Neural crest cell (in vitro differentiated cells): ENCODE measurements at places on chromosomes 6 and 20. TPM values are rescaled to one million over a fixed set of nuclear protein-coding genes. Genes with fewer than 3 reads are reported as not detected.

The BNIP5 gene
- not detected in 2 replicates for total RNA-seq

The TSBP1 gene
- not detected in 2 replicates for total RNA-seq

The SLC12A5 gene
- total RNA-seq = 9.6 and 10.0 TPM in 2 replicates

The SEMG1 gene
- not detected in 2 replicates for total RNA-seq

The SLC22A2 gene
- not detected in 2 replicates for total RNA-seq

The ENPP5 gene
- 0.36 and 0.68 TPM in 2 replicates for total RNA-seq

The LTA gene
- total RNA-seq = 0.26 and 0.36 TPM in 2 replicates

The AIF1 gene
- total RNA-seq = not detected in 2 replicates

The CYP39A1 gene
- 1.5 and 2.1 TPM in 2 replicates for total RNA-seq

The ABHD16B gene
- total RNA-seq = not detected in 2 replicates

The PPIL1 gene
- total RNA-seq = 82.8 and 84.9 TPM in 2 replicates

The MUCL3 gene
- total RNA-seq = not detected in 2 replicates

The RPS18 gene
- total RNA-seq = 2,299 and 2,407 TPM in 2 replicates

The HLA-DOA gene
- total RNA-seq = 1.7 and 2.8 TPM in 2 replicates

DNA sequence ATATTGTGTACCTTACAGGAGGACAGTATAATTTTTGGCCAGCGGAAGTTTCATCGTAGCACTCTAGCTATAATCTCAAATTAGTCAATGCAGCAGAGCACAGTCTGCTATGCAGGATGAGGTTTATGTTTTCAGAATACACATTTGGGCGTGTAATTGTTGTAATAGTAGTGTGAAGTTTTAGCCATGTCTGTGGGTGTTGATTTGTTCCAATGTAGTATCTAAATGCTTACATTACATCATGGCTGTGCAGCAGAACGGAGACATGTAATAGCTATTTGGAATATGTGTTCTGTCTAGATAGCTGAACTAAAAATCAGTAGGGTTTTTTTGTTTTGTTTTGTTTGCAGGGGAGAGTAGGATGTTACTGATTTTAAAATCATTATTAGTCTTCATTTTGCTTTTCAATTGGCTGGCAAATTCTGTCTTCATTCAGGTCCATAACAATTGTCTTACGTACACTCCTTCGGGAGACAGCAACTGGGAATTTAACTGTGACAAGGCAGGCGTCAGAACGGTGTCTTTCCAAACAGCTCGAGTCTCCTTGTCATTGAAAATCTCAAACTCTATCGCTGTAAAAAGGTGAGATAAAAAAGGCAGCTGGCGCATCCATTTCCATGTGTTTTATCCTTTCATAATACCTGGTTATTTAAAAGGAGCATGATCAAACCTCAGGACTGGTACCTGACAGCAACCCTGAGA is 65.1 kb upstream of the CDH4 start:
- no peak for DNase-seq

DNA sequence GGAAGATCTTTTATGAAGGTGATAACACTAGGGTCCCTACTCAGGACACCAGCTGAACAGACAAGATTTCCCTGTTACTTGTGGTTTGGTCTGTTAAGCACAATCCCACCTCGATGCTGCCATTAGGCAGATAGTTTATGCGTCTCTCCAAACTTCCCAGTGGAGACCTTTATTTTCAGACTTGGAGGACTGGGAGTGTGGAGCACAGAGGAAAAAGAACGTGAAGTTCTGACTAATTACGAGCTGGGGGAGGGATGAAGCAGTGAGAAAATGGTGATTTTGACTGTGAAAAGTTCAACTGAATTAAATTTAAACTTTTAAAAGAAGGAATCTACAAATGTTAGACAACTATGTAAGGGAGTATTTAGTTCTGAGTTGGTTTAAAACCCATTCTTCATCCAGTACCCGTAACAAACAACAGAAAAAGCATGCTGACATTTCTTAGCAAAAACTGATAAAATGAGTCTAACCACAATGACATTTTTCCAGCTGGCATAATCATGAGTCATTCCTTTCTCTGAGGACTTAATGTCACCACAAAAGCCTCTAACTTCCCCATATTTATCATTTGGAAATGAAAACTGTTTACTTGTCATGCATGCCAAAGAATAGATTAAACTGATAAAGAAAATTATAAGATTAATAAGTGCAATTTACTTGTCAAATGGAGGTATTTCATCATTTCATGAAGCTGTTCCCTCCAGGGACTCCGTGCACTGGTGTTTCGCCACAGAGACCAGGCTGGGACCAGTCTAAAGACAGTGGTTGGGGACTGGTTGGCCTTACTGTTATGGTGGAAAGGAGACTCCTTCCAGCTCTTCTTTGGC is 113.3 kb upstream of the SSTR4 start:
- DNase-seq = no peak

- no peak for DNase-seq
These were observed 441.9 kb upstream of the ID4 start for GRCh38 chr6:19395316-19395715.

GRCh38 chr20:38148328-38149102 is 16.6 kb downstream of the TGM2 start:
- no peak for DNase-seq

- DNase-seq = no peak
These were observed 4.8 kb upstream of the ADGB start for GRCh38 chr6:146593986-146594385.

- DNase-seq = no peak
These were observed 2.1 kb downstream of the RAET1E start for GRCh38 chr6:149895833-149896271.

- DNase-seq = no peak
These were observed 23.6 kb downstream of the TOMM6 start for GRCh38 chr6:41811095-41811494.

DNA sequence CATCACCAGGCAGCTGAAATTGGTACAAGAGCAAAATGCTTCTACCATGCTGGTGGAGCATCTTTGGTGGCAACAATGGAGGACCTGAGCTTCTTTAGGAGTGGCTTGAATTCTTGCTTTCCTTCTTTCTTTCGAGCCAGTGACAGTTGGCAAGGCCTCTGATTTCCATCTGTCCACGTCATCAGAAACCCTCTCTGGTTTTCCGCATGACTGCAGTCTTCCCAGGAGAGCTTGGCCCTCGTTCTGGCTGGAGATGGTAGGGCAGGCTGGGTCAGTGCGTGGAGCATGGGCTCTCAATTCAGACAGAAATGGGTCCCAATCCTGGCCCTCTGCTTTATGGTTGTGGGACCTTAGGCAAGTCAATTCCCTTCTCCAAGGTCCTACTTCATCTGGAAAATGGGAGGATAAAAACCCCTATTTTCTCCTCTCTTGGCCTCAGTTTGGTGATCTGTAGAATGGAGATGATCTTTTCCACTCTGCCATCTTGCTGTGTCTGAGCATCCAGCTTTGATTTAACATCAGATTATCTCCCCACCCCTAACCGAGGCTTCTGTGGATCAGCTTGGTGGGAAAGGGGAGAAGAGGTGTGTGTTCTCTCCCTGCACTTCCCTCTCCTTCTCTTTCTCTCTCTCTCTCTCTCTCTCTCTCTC is 3.6 kb upstream of the BPIFB1 start:
- no peak for DNase-seq

DNA sequence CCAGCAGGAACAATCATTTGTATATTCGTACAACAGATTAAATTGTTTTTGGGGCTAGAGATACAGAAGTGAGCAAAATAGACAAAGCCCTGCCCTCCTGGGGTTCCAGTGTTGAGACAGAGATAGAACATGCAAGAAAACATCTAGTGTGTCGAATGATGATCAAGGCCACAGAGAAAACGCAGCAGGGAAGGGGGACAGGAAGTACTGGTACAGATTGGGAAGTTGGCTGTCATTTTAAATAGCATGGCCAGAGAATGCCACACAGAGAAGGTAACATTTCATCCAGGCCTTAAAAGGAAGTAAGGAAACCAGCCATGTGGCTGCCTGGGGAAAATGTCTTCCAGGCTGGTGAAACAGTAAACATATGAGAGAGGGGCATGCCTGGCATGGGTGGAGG is 202.6 kb upstream of the MYLIP start:
- DNase-seq = no peak

DNA sequence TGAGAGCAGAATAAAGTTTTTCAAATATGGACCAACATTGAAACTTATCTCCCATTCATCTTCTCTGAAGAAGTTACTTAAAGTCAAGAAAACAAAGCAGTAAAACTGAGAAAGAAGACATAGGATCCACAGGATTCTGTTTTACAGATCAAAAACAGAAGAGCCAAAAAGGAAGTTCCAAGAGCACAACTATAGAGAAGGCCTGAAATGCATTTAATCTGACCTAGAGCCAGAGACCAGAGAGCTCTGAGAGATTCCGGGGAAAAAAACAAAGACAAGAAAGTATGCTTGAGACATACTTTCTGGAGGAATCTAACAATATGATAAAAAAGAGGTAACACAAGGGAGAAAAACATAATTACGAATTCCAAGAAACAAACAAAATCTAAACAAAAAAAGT is 26.1 kb downstream of the SRPK1 start:
- DNase-seq = no peak

- no peak for DNase-seq
These were observed 66.5 kb upstream of the PIM1 start for GRCh38 chr6:37103169-37104039.

- no peak for DNase-seq
These were observed 278.9 kb downstream of the SAMD5 start for GRCh38 chr6:147787417-147787816.

GRCh38 chr6:149182262-149182661 is 135.2 kb upstream of the TAB2 start:
- no peak for DNase-seq

DNA sequence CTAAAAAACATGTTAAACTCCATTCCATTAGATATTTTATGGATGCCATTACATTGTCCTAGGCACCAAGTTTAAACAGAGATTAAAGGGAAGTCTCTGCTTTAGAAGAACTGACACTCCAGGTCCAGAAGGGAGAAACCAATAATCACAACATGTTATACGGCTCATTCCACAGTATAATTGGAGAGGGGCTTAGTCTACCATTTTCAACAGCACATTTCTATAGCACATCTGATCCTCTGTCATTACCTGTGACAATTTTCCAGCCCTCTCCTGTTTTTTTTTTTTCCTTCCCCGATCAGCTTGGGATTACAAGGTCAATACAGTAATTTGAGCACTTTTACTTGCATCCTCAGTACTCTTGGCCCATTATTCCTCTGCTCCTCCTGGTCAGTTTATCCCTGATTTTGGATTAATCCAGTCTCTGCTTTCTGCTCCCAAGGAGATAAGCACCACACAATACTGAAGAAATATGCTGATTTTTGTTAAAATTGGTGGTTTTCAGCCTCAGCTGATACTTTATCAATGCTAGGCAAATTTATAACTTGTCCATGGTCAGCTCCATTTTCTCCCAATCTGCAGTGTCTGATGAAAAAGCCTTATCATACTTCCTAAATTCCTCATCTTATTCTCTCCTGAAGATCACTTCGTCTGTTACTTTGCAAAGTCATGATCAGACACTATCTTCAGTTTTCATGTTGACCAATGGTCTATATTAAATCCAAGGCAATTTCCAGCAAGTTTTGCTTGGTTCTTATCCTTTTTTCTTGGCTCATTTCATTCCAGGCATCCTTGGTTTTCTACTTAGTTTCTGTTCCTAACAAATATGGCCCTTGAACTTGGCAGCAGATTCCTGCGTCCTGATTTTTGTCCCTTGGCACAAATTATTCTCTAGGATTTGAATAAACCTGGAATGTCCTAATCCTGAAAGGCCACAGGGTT is 30.8 kb upstream of the SYNCRIP start:
- DNase-seq = no peak

GRCh38 chr6:25384234-25384633 is 105.1 kb downstream of the CARMIL1 start:
- DNase-seq = no peak

DNA sequence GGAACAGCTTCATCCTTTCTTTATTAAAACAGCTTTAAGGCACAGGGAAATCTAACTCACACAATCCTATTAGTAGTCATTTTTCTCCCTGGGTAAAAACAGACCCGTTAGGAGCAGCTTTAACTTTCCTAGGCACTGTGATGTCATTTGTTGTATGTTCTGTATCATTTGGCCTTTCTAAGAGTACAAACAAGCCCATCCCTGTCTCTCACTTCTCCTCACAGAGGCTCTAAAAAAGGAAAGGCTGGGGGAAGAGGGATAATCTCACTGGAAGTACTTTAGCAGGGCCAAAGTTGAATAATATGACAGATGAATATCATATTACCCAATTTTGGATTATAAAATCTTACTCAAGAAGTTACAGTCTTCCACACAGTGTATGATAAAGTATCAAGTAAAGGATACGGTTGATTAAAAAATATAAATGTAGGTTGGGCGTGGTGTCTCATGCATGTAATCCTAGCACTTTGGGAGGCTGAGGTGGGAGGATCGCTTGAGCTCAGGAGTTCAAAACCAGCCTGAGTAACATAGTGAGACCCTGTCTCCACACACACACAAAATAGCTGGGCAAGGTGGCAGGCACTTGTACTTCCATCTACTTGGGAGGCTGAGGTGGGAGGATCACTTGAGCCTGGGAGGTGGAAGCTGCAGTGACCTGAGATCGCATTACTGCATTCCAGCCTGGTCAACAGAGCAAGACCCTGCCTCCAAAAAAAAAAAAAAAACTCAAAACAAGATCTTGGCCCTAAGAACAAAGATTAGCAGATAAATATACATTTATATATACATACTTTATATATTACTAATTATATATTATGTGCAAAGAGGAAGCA is 7.9 kb downstream of the NUDT3 start:
- no peak for DNase-seq

DNA sequence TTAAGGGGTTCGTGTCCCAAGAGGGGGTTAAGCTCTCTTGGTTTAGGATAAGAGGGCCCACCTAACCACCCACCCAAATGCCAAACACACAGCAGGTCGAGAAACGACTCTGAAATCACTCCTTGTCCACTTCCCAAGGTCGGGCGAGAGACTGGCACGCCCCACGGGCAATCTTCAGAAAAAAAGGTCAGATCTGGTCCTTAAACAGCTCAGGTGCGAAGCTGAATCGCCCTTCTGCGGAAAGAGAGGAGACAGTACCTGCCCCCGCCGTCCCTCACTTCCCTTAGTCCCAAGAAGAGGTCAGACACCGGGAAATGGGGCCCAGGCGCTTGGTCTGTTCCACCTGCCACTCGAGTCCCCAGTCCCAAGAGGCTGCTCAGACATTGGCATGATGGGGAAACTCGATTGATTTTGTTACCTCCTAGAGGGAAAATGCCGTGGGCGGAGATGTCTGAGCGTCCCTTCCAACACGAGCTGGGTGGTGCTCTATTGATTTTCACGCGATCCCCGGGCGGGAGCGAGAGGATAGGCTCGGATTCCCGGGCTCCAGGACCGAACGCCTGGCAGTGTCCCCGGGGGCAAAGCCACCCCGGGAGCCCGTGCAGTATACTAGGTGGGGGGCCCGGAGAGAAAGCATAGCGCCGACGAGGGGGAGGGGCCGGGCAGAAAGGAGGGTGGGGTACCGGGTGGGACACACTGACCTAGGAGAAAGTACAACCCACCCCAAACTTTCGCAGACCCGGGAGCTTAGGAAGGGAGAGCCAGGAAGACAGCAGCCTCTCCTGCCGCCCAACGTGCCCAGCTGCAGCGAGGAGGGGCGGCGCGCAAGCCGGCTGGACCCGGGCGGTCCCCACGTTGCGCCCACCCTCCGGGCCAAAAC is 1.1 kb upstream of the SAMD5 start:
- DNase-seq = peak; percentile 18

GRCh38 chr6:5922230-5922629 is 84.5 kb downstream of the NRN1 start:
- no peak for DNase-seq
